EL (cell line): ENCODE measurements at places on chromosomes 16 and 17.

DNA sequence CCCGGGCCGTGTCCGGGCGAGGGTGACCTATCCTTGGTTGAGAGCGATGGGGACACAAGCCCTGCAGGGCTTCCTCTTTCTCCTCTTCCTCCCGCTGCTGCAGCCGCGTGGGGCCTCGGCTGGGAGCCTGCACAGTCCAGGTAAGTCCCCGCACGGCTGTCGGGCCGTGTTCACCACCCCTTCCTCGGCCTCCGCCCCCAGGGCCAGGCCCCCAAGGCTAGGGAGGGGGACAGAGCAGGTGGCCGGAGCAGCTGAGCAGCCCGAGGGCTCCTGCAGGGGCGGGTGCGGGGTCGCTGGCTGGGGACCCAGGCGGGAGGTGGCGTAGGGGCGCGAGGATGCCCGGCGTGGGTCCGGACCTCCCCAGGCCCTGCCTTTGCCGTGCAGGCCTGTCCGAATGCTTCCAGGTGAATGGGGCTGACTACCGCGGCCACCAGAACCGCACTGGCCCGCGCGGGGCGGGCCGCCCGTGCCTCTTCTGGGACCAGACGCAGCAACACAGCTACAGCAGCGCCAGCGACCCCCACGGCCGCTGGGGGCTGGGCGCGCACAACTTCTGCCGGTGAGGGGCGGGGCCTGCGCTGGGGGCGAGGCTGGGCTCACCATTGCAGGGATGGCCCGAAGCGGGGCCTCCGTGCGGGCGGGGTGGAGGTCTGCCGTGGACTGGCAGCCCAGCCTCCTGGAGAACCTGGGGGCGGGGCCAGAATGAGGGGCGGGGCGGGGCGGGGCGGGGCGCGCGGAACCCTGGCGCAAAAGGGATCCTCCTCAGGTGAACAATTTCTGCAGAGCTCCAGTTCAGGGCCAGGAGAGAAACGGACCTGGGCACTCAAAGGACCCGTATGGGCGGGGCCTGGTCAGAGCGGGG, 631 bp downstream of the KREMEN2 start:
- DNase-seq: peak; percentile 42

- no peak for DNase-seq
Measured at GRCh38 chr17:33970279-33970678, 284.8 kb upstream of the CCL2 start.

GRCh38 chr17:42018339-42018738, 1.1 kb upstream of the DNAJC7 start:
- no peak for DNase-seq

DNA sequence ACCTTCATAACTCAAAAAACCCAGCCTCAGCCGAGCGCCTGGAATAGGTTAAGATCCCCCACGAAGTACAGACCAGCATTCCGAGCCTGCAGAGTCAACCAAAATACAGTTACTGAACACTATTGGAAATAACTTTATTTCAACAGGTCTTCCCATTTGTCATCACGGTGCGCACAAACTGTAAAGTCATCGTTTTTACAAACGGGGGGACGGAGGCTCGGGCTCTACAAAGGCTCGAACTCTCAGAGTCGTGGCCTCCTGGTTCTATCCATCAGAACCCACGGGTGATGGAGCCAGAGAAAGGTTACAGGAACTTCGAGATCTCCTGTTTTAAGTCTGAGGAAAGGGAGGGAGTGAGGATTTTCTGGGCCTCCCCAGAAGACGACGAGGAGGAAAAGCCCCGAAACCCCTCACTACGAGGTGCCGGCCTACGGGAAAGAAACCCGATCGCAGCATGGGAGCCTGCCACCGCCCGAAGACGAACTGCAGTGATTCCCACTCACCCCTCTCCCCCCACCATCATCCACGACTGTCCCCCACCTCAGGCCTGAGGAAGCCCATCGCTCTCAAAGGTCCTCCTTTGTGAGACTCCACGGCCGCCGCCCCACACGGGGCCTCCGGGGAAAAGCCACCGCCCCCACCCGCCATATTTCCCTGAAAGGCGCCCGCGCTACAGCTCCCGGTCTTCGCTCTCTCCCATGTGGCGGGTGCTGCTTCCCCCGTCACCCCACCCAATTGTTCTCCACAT, 917 bp downstream of the YWHAE start:
- peak; percentile 39 for DNase-seq

- peak; percentile 5 for DNase-seq
Measured at GRCh38 chr17:74677558-74678466, 34.9 kb downstream of the CD300LF start.

GRCh38 chr16:3577302-3577752, at the start of gene NLRC3:
Gene NLRC3 (minus strand): TSS chr16:3577403. CDS start chr16:3565036, 12,367 bp downstream.
- DNase-seq: no peak

GRCh38 chr16:85796152-85796551, 3.2 kb downstream of the EMC8 start:
- DNase-seq: no peak

- no peak for DNase-seq
Measured at GRCh38 chr17:8887301-8887700, 19.8 kb upstream of the PIK3R6 start.

- DNase-seq: no peak
Measured at GRCh38 chr17:2551493-2551892, 39.8 kb upstream of the METTL16 start.

GRCh38 chr17:7382901-7383300, 2.0 kb downstream of the TNK1 start:
- DNase-seq: no peak

DNA sequence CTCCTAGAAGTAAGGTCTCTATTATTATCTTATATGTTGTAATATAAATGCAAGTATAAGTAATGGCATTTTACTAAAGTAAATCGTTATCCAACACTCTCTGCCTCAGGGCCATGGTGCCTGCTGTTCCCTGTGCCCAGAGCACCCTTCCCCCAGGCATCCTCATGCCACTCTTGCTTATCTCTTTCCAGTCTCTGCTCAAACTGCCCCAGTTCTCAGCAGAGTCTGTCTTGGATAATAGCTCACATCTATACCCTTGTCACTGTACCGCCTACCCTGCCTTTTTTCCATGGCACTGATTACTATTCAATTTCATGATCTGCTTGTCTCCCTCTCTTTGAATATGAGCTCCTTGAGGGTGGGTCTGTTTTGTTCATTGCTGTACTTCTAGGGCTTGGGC, 31.7 kb downstream of the CDH1 start:
- DNase-seq: no peak

GRCh38 chr17:80879723-80880647, 111.7 kb upstream of the CHMP6 start:
- DNase-seq: no peak

- DNase-seq: no peak
Measured at GRCh38 chr17:3788200-3788599, 12.8 kb downstream of the ITGAE start.

DNA sequence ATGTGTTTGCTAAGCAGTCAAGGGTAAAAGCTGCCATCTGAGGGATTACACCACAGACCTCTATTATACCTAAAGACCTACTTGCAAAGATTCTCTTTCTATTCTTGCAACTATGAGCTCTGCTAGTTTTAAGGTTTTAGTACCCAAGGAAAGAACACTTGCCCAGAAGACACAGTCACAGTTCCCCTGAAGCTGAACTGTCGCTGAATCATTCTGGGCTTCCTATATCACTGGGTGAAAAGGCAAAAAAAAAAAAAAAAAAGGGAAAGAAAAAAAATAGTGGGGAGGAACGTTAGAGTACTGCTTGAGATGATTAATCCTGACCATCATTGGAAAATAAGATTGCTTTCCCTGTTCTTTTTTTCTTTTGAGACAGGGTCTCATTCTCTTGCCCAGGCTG, 37.9 kb downstream of the LYRM1 start:
- DNase-seq: peak; percentile 42

DNA sequence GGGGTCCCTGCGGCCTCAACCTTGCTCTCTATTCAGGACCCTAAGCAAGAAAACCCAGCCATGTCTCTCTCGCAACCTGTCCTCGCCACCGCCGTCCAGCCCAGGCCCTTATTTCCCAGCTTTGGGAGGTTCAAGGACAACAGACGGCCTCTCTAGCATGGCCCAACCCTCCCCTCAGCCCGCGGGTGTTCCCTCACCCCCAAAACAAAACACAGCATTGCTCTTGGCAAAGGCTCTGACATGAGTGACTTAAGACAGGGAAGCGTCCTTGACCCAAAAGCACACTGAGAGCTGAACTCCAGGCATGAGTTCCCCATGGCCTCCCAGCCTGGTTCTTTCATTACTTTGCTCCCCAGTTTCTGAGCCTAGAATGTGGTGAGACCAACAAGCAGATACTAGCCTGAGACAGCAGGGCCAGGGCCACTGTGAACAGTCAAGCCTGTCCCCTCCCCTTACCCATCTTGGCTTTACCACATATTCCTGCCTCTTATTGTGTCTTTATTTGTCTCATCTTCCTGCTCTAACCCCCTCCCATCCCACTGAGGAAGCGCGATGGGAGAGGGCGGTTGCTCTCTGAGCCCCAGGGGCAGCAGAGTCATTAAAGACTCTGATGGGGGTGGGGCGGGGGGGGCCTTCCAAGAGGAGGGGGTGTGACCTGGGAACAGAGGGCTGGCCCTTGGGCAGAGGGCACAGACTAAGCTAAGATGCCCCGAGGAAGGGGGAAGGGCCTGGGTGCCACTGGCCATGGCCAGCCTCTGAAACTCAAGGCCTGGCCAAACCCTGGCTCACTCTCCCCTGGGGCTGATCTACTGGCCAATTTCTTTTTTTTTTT, 11.8 kb downstream of the SREBF1 start:
- no peak for DNase-seq

DNA sequence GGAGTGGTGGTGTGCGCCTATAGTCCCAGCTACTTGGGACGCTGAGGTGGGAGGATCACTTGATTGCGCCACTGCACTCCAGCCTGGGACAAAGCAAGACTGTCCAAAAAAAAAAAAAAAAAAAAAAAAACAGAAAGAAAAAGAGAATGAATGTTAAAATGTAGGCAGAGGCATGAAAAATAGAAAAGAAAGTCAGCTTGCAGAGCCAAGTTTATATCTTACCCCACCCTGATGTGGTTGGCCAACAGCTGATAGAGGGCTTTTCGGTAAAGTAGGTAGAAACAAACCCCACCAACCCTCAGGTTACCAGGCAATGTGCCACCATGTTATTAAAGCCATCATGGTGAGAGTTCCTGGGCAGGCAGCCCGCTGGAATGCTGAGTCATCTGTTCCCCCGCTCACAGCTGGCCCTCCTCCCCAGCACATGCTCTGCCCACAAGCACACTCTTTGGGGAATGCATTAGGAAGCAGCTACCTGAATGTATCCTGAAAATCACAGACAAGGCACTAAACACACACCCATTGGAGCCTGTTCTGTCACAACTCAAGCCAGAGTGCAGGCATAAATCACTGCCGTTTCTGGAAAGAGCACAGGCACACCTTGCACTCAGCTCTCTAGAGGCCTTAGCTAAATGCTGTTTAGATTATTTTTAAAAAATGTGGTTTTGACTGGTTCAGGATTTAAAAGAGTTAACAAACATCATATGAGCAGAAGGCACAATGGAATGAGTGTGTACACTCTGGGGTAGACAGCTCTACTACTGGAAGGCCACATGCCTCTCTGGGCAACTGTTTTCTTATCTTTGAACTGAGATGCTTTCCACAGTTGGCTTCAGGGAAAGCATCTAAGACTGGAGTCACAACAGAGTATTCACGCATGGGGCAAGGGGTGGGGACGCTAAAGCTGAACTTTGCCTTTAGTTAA, 128.5 kb downstream of the PARN start:
- peak; percentile 92 for DNase-seq

DNA sequence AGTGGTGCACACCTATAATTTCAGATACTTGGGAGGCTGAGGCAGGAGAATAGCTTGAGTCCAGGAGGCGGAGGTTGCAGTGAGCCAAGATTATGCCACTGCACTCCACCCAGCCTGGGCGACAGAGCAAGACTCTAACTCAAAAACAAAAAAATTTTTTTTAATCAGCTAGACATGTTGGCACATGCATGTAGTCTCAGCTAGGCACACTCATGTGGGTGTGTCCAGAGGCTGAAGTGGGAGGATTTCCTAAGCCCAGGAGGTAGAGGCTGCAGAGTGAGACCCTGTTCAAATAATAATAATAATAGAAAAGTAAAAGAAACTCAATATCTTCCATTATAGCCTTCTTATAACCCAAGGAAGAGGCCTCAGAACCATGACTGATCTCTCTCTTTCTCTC, 11.5 kb upstream of the ARHGAP17 start:
- no peak for DNase-seq

GRCh38 chr16:81629896-81630634, 149.0 kb upstream of the PLCG2 start:
- no peak for DNase-seq

GRCh38 chr17:77501101-77501566, 360.4 kb downstream of the SEC14L1 start:
- DNase-seq: no peak

DNA sequence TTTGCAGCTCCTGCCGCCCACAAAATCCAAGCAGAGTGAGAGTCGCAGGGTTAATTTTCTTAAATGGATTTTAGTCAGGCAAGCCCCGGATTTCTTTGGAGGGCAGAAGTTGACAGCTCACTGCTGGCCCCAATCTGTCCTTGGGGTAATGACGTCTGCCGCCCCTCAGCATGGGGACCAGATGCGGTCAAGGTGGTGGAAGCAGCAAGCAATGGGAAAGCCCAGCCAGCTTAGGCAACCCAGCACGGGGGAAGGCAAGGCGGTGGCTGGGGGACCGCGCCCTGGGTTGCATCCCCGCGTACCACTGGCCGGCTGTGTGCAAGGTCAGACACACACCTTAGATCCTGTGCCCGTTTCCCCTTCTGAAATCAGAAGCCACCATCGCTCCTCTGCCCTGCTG, 321.7 kb downstream of the C16orf95 start:
- no peak for DNase-seq

GRCh38 chr17:7959503-7960253, 27.7 kb downstream of the CNTROB start:
- no peak for DNase-seq

- no peak for DNase-seq
Measured at GRCh38 chr17:661509-661908, 53.1 kb downstream of the VPS53 start.

GRCh38 chr17:29154516-29155226, 25.5 kb downstream of the MYO18A start:
- DNase-seq: no peak

DNA sequence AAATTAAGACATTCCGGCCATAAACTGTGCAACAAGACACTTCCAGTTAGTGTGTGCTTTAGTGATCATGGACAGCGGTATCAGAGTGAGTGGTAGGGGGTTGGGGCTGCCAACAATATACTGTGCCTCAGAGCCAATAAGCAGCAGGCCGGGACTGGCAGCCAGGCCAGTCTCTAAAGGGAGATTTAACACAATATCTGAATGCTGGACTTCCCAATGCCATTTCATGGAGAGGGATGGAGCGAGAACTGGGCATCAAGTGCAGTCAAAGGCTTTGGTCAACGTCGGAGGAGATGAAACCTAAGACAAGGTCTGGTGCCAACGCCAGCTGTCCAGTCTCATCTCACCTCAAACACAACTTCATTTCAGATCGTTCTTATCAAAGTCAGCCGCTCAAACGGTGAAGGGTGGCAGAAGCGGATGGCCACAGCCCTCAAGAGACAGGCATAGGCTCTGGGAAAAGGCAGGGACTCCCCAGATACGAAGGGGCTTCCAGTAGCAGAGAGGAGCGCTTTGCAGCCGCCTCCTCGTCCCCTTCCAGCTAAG, 935 bp downstream of the USP32 start:
- peak; percentile 58 for DNase-seq

GRCh38 chr16:2471653-2472487, 773 bp downstream of the NTN3 start:
- no peak for DNase-seq

- DNase-seq: no peak
Measured at GRCh38 chr17:77716289-77716926, 242.1 kb upstream of the TNRC6C start.

GRCh38 chr16:281660-282255, 1.2 kb upstream of the PDIA2 start:
- no peak for DNase-seq

- peak; percentile 87 for DNase-seq
Measured at GRCh38 chr17:50270435-50271362, 3.6 kb upstream of the TMEM92 start.

GRCh38 chr16:85245307-85246172, 133.3 kb upstream of the CIBAR2 start:
- peak; percentile 67 for DNase-seq
